ENCODE measurements at places on chromosomes 12 and 14.

DNA sequence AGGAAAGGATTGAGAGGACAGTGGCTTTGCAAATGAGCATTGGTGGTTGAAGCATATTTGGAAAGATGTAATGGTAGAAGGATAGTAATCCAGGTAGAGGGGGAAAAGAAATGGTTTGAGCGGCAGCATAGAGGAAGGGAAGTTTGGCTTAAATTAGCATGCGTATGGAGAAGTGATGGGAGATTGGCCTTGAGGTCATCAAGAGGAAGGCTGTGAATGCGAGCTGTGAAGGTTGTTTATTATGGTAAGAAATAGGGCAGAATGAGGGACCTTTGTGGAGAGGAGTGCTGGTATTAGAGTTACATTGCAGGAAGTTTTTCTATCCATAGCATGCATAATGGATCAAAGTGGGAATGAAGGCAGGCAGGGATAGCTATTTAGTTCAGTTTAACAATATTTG, 162.1 kb downstream of the TMTC2 start:
- no peak for DNase-seq

GRCh38 chr12:15855646-15856045, 26.5 kb upstream of the STRAP start:
- no peak for DNase-seq

DNA sequence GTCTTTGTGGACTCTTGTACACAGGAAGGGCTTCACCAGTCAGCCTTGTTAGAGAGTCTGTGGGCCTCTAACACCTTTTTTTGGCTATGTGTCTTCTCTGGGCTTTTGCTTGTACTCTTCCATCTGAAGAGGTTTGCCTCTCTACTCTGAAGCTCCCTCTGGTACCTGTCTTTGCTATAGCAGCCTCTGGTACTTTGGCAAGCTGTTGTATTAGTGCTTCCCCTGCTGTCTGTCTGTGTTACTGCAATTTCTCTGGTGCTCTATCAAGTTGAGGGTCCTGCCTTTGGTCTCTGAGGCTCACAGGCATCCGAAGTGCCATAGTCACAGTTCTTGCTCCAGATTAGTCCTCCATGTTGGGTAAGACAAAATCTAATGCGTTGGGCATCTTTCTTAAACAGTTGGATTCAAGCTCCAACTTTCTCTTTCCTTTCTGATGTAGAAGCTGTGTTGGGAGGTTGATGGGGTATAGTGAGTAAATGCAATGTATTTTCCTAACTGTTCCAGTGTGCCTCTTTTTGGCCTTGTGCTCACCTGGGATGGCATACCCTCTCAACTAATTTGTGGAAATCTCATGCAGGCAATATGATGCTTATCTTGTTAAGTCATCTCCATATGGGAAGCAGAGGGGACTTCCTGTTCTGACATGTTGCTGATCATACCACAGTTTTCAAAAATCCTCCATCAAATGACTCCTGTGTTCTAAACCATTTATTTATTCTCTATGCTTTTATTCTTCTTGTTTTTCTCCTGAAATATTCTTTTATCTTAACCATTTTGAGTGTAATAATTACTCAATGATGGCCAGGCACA, 88.8 kb downstream of the ATF7IP start:
- DNase-seq = no peak

DNA sequence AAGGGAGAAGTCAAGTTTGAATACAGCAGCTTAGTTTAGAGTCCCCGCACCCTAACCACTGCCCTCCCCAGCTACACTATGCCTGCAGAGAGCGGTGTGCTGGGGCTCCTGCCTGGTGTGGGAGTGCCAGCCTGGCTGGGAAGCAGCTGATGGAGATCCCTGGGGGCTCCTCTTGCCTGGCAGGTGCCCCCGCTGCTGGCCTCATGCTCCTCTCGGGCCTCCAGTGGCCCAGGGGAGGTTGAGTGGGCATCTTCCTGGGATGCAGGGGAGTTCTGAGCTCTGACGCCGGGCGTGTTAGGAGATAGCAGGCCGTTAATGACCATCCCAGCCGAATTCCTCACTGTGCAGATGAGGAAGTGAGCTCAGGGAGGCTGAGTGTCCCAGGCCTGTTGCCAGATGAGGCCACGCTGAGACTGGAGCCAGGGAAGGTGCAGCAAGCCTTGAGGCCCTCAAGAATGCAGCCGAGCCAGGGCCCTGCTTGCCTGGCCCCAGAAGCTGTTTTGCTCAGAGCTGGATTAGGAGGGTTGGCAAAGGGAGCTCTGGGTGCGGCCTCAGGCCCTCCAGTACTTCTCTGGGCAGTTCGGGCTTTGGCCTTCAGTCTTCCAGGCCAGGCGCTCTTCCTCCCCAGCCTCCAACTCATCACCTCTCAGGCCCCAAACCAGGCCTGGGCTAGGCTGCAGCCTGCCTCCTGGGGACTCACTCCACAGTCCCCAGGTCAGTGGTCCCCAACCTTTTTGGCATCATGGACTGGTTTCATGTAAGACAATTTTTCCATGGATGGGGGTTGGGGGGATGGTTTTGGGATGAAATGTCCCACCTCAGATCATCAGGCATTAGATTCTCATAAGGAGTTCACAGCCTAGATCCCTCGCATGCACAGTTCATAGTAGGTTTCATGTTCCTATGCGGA, 6.6 kb upstream of the CYP46A1 start:
- no peak for DNase-seq

DNA sequence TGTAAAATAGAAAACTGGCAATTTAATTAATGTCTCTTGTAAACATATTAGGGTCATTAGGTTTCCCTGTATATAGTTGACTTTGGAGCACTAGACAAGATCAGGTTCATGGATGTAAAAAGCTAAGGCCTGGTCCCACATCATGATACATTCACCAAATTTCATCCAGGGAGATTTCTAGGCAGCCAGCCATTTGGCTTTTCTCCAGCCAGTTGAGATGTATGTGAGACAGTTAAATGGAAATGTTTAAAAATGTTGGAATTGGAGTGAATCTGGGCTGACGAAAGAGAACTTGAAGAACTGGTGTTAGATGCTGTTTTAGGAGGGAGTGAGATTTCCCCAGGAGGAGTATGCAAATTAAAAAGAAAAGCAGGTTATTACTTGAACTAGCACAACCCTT, 41.8 kb upstream of the CLEC14A start:
- no peak for DNase-seq

DNA sequence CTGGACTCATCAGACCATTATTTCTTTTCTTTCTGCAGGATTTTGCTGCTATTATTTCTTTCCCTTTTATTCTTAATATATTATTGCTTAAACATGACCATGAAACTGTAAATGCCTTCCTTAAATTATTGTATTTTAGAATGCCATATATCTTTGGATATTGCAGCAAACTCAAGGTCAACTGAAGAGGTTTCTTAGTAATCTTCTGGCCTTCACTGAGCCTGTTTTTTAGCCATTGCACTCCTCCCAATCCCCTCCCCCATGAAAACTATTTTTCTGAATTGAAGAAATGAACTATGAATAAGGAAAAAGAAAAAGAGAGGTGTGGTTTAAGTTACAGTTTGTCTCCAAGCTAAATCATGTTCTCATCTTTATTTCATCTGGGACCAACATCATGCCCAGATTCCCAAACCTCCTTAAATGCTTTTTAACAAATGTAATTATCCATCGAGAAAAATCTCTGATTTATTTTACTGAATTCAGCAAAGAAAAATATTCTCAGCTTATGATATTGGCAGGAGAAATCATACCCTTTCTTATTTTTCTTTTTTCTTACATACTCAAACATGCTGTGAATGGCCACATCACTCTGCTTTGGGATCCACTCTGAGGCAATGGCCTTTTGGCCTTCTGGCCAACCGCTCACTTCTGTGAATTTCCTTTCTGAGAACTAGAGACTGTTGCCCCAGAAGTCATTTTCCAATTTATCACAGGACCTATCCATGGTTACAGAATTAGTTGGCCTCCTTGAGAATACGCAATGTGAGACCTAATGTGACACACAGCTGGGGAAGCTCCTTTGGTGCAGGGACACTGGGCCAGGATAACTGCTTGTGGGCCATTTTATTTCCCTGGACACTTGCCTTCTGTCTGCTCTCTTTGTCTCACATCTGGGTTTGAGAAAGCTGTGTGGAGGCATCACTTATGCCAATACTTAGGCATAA, 50.9 kb downstream of the IGF1 start:
- no peak for DNase-seq

GRCh38 chr12:7856516-7856915, 16.2 kb downstream of the SLC2A14 start:
- DNase-seq = no peak

DNA sequence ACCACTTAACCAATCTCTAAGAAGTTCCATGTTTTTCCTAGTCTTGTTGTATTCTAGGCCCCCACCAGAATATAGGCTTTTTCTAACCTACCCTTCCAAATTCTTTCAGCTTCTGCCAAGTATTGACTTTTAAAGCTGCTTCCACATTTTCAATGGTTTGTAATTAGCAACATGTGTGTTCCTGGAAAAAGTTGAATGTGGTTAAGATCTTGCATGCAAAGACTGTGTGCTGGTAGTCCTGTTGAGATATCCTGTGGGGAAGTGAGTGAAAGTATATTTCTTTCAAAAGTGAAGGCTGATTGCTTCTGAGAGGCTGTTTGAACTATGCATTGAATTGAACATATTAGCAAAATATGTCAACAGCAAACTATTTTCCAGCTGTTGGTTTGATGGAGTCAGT, 646 bp upstream of the OR6C4 start:
- DNase-seq = no peak

DNA sequence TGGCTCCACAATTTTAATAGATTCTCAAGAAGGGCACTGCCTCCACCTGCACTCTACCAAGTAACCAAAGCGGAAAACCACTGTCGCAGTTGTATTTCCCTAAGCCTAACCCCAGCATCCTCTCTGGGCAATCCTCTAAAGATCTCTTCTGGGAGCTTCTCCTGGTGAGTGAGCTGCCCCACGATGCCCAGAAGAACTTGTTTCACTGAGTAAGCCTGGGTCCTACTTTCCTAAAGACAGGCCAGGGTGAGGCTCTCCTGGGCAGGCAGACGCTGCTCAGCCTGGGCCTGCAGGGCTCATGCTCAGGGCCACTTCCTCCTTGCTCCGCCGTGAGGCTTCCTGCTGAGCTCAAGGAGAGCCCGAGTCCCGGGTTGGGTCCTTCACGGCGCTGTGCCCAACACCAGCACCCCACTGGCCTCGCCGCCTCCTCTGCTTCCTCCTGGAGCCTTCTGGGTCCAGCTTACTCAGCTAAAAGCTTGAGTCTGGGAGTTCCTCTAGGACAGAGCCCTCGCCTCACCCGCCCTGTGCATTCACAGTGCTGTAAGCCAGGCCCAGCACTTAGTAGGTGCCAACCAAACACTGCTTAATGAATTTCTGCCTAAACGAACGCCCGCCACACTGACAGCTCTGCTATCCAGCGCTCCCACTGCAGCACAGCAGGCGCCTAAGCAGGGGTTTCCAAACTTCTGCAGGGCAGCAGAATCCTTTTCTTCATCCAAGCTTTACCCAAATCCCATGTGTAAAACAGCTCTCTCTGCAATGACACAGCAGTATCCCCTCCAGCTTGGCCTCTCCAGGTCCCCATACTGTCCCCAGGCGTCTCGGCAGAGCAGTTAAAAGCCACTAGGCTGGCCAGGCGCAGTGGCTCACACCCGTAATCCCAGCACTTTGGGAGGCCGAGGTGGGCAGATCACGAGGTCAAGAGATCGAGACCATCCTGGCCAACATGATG, 5.7 kb downstream of the RAB35 start:
- no peak for DNase-seq

DNA sequence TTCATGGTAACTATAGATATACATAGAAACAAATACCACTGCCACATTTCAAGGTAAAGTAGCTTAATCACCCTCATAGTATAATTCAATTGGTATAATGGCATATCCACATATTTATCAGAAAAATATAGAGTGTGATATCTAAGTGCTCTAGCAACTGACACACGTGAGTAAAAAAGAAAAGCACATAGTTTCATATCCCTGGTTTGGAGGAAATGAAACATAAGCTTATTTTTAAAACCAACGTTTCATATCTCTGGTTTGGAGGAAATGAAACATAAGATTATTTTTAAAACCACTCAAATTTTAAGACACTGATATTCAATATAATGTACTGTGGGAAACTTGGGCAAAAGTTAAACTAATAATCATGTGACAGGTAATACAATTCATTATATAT, 2.1 kb downstream of the OR6C70 start:
- no peak for DNase-seq

DNA sequence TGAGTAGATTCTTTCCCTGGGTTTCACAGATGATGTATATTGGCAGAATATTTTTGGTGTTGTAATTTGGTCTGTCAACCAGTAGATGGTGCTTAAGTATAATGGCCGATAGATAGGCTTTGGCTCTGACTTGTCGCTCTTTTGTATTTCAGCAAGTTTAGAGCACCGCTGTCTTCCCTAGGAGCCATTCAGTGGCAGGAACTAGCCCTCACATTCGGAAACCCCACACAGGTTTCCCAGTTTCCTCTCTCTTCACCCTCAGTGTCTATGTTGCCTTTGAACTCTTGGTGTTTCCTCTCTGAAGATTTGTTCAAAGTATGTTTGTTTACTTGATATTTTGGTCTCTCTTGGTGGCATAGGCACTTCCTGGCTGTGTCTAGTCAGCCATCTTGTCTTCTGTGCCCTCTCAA, 102.2 kb downstream of the GPHN start:
- DNase-seq = no peak

- DNase-seq = no peak
These were observed 472.9 kb downstream of the NELL2 start for GRCh38 chr12:44403185-44403584.

All from activated CD8-positive, alpha-beta memory T cell treated with anti-CD3 and anti-CD28 coated beads for 48 hours (primary cell).